Activated T-cell treated with anti-CD3 and anti-CD28 coated beads for 24 hours (primary cell): ENCODE measurements at places on chromosomes 1 and 21.

DNA sequence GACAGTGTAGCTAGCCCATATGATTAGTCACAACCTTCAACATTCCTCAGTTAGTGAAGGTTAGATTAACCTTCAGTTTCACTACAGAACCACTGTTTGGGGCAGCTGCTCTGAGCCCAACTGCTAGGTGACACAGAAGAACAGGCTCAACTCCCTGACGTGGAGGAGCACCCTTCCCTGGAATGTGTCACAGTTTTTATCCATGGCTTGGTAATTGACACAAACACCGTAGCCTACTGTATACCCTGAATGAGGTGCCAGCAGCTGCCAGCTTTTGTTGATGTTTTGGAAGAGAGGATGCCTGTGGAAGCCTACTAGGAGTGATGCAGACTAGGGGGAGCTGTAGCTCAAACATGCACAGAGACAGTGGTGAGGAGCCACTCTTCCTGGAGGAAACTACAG is 56.6 kb upstream of the CR2 start:
- no peak for DNase-seq

- no peak for DNase-seq
Observed at GRCh38 chr1:168180148-168180524, 1.4 kb downstream of the TIPRL start.

DNA sequence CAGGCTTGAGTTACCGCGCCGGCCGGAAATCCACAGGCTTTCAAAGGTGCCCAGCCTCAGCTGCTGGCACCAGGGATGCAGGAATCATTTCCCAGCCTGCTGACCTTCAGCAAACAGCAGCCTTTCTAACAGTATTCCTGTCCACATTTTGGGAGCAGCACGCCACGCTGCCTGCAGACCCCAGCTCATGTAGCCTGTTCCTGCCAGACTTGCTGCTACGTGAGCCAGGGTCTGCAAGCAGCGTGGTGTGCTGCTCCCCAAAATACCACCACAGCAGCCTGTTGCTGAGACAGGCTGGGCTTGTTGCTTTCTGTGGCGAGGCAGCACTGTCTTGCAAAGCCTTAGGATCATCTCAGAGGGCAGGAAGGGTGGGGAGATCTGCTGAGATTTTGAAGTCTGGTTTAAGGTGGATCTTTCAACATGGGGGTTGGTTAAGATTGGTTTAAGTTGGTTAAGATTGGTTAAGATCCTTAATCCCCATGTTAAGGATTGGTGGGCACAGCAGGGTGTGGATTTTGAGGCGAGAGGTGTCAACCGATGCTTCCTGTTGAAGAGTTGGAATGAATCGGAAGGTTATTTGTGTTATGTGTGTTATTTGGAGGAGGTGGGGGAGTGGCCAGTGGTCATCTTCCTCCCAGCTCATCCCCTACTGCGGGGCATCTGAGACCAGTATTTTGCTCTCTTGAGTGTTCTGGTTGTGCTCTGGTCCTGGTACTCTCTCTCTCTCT is 12.9 kb downstream of the FAAH start:
- DNase-seq, result no peak

- no peak for DNase-seq
Observed at GRCh38 chr1:232501854-232502253, 128.1 kb downstream of the SIPA1L2 start.

DNA sequence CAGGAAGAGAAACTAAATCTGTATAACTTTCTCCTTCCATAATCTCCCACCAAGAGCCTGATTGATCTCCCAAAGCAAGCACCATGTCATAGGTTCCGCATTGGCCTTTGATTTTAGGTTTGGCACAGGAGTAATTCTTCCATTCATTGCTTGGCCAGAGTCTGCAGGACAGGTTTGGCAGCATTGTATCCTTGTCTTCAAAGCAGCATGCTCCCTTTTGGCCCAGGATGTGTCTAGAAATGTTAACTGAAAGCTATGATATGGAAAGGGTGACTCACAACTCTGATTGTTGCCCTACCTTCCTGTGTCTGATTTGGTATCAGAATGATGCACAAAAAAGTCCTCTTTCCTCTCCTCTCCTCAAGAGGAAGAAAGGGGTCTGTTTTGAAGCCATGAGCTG is 824.3 kb upstream of the PRMT6 start:
- DNase-seq, result no peak
